ENCODE measurements at places on chromosomes 11 and 22.

GRCh38 chr11:60870276-60870675 is 2.9 kb downstream of the ZP1 start:
- DNase-seq = peak; percentile 17

GRCh38 chr11:128589998-128590397 is 2.6 kb upstream of the ETS1 start:
- no peak for DNase-seq

GRCh38 chr11:8731647-8732323 is 49.2 kb downstream of the RPL27A start:
- DNase-seq = no peak

DNA sequence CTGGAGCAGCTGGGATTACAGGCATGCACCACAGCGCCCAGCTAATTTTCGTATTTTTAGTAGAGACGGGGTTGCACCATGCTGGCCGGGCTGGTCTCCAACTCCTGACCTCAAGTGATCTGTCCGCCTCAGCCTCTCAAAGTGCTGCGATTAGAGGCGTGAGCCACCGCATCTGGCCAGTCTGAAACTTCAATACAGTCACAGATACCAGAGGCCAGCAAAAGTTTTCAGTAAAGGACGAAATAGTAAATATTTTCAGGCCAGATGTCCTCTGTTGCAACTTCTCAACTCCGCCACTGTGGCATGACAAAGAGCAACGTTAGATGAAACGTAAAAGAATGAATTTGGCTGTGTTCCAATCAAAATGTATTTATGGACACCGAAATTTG is 403.6 kb downstream of the MN1 start:
- no peak for DNase-seq

DNA sequence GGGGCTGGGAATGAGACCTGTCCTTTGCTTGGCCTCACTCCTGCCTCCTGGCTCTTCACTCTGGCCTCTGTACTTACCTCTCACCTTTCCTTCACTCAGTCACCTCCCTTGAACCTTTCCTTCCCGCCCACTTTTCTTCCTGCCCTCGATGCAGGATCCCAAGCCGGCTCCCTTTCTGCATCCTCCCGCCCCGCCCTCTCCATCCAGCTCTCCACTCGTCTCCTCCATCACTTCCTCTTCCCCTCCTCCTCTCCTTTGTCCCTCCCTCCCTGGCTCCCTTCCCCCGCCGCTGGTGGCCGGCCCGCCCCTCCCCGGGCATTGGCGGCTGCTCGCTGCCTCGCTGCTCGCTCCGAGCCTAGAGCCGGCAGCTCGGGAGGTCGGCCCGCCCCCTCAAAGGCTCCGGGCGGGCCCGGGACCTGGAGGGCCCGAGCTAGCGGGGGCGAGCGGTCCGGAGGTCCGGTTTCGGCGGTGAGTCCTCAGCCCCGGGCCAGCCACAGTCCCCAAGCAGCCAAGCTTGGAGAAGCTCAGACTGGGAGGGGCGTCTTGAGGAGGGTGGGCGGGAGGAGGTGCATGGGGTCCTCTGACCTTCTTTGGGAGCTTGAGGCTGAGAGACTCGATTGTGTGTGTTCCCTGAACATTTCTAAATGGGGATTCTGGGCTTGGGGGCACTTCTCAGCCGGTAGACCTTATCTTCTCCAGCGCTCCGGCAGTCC is 13.8 kb downstream of the PHLDB1 start:
- DNase-seq = peak; percentile 78

DNA sequence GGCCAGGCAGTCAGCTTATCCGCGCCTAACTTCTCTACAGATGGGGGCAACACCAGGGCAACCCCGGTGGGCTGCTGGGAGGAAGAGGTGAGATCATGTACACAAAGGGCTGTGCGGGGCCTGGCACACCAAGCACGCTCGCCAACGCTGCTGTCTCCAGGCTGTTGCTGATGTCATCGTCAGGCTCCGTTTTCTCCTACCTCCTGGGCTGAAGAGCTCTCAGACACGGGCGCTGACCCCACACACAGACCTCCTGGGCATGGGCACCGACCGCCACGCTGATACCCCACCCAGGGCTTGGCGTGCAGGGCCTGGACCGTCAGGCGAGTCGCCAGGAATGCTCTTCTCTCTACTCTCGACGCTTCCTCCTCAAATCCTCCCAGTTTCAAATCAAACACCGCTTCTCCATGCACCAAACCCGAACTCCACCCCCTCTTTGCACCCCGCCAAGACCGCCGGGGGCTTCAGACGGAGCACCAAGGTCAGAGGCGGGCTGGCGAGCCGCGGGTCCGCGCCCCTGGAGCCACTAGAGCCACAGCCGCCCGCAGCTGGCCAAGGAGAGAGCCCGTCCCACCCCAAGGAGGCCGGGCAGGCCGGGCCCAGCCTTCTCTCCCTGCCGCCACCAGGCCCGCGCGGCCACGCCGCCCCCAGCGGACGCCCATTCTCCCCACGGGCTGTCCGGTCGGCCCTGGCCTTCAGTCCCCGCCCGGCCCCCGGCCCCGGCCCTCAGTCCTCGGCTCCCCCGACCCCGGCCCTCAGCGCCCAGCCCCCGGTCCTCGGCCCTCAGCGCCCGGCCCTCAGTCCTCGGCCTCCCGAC is 772 bp downstream of the SBF1 start:
- peak; percentile 36 for DNase-seq

GRCh38 chr11:68302670-68303069 is 9.7 kb upstream of the LRP5 start:
- DNase-seq = no peak

- no peak for DNase-seq
These were observed 62.3 kb downstream of the BTG4 start for GRCh38 chr11:111449696-111450479.

GRCh38 chr22:17969701-17970113 is 54.7 kb downstream of the MICAL3 start:
- DNase-seq = no peak

GRCh38 chr11:45322891-45323600 is 36.9 kb upstream of the SYT13 start:
- DNase-seq = no peak

DNA sequence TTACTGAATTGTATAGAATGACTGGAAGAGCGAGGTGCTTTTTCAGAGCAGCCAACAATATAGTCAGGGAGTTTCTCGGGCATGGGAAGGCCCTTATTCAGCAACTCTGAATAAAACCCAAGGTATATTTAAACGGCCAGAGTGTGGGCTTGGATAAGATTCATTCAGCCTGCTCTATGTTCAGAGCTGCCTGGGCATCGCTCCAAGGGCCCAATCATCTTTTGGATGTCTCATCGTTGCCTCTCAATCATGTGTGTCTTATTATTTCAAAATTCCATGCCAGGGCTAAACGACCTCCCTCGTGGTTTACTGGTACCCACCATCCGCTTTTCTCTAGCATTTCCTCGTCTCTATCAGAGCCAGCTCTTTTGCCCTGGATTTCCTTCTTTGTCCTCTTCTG is 19.5 kb upstream of the NTM start:
- DNase-seq = no peak

- DNase-seq = no peak
These were observed 14.2 kb upstream of the APOA1 start for GRCh38 chr11:116851626-116852025.

- no peak for DNase-seq
These were observed 8.5 kb downstream of the MAP4K2 start for GRCh38 chr11:64794526-64794925.

DNA sequence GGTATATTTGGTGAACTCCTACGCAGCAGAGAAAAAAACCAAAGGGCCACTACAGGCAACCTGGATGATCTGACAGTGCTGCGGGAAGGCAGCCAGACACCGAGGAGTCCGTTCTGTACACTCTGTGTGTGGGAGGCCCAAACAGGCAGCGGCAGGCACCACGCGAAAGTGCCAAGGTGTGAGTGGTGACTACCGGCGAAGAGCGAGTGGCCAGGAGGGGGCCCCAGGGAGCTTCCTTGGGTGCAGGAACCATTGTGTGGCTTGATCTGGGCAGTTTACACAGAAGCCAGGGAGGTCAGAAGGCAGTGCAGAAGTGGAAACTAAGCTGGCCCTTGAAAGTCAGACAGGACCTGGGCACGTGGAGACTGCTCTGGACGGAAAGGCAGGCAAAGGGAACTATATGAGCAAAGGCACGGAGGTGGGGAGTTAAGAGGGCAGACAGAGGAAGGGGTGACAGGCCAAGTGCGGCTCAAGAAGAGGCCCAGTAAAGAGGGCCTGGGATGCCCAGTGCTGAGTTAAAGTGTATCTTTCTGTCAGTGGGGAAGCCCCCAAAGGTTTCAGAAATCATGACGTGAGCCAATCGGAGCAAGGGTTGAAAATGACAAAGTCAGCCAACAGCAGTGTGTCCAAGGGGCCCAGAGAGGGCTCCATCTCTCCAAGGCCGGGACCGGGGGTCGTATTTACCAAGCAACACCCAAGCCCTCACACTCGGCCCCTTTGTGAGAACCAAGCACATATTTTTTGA is 10.6 kb downstream of the TMEM184B start:
- DNase-seq = peak; percentile 65

DNA sequence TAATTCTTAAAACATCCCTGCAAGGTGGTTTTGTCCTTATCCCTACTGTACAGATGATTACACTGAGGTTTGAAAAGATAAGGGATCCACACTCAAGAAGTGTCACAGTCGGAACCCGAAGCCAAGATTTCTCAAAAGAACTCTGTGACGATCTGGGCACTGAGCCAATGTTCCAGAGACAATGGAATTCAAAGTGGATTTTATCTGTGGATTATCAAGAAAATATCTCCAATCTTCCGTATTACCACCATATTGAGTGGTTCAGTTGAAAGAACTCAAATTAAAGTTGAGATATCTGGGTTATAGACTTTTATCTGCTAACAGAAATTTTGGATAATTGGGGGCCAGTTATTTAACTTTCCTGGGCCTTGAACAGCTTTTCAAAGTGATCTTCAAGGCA is 100.0 kb upstream of the GRAMD1B start:
- DNase-seq = no peak

DNA sequence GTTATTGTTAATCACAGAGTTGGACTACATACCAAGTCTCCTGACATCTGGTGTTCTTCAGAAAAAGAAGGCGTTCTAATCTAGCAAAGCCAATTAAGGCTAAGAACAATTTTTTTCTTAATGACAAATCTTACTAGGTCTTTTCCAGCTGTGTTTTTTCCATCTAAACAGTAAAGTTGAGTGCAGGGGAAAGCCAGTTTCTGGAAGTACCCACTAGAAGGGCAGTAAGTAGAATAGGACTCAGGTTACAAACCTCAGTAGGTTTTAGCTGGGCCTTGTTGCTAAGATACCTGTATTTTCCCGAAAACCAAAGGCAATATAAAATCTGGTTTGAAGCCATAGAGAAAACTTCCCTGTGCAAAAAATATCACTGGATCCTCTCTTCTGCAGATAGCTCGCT is 351.9 kb downstream of the ETS1 start:
- no peak for DNase-seq

DNA sequence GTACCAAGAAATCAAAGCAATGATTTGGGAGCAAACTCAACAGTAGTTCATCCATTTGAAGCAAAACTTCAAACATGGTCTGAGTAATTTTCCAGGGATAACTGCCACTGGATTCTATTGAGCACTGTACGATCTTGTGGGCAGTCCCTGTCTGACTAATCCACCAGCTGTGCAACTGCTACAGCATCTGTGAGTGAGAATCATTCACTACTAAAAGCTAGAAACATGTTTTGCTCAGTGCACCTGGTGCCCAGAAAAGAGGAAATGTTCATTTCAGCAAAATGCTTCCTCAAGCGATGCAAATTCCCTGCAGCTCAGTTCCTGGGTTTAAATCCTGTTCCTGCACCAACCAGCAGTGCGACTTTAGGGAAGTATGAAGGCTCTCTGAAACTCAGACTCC is 1077.9 kb downstream of the DLG2 start:
- peak; percentile 33 for DNase-seq

DNA sequence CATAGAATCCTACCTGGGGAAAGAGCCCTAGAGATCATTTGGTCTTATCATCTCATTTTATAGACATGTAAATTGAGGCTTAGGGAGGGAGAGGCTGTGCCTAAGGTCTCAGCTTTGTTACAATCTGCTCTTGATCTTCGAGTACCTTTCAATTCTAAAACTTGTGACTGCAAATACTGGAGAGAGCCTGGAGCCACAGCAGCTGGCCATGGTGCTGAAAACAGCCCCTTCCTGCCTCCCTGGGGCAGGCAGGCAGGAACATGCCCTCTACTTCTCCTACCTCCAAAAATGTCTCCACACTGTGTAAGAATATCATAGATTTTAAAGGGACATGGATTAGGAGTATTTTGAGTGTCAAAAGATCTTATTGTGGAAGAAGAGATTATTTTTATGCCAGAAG is 52.2 kb downstream of the C22orf42 start:
- DNase-seq = no peak

DNA sequence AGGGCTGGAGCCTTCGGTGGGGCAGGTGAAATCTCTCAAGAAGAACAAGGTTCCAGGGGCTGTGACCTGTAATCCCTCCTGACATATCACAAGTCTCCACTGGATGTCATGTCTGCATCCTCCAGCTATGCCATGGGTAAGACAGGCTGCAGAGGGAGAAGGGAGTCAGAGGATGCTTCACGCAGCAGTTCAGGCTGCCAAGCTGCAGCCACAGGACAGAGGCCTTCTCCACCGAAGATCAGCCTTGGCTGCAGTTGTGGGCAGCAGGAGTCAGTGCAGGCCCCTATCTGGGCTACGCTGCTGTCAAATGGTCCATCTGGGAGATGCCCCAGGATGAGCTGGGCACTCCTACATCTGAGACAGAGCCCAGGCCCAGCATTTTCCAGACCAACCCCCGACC is 25.0 kb downstream of the DKK3 start:
- DNase-seq = no peak

DNA sequence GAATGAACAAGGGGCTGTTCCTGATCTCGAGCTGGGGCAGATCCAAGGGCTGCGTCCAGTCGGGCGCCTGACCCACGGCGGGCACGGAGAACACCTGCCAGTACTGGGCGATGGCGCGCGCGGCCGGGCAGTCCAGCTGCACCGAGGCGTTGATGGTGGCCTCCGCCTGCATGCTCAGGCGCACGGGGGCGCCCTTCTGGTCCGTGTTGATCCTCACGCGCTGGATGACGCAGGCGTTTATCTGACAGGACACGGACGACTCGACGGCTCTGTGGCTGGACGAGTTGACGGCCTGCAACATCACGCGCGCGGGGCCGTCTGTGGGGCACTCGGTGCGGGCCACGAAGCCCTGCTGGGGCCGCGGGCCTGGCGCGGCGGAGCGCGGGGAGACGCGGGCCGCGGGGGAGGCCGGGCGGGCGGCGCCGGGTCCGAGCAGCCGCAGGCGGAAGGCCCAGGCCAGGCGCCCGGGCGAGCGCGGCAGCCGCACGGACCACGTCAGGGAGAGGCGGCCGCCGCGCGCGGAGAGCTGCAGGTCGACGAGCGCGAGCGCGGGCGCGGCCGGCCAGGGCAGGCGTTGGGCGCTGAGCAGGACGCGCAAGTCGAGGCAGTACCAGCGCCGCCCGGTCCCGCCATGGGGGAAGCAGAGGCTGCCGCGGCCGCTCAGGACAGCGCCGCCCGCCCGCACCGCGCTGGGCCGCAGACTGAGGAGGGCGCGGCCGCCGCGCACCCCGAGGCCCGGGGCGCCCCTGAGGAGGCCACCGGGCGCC is 511 bp downstream of the PKDREJ start:
- DNase-seq = no peak

DNA sequence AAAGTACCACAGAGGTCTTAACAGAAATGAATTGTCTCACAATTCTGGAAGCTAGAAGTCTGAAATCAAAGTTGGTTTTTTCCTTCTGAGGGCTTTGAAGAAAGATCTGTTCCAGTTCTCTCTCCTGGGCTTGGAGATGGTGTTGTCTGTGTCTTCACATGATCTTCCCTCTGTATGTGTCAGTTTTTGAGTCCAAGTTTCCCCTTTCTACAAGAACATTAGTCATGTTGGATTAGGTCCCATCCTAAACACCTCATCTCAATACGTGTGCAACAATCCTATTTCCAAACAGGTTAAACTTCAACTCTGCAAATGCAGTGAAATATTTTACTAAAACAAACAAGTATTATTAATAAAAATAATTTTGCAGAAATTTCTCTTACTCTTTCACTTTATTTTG is 3.1 kb upstream of the PTS start:
- no peak for DNase-seq
